ENCODE measurements at places on chromosomes 13 and 19. TPM values are rescaled to one million over a fixed set of nuclear protein-coding genes. Genes with fewer than 3 reads are reported as not detected.

DNA sequence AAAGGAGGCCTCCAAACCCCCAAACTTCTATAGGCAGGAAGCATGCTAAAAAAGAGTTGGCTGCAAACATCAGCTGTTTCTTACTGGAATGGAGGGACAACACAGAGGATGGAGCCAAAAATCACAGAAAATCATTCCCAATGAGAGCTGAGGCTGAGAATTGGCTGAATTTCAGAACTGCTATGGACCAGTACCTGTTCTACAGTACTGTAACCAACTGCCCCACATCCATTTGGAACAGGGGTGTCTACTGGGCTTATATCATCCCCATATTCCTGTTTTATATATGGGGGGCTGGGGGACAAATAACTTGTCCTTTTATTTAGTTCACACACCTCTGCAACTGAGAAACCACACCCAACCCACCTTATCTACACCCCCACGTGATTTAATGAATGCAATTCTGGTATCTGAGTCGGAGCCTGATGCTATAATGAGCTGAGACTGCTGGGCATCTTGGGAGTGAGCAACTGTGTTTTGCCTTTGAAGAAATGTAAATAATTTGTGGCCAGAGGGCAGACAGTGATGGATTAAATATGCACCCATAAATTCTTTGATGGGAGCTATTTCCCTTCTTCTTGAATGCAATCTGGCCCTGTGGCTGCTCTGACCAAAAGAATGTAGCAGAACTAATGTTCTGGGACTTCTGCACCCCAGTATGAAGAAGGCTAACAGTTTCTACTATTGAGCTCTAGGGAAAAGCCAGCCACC, 82.6 kb downstream of the TBC1D4 start:
- DNase-seq: no peak

Gene ITGBL1
- 74.1 TPM for total RNA-seq

DNA sequence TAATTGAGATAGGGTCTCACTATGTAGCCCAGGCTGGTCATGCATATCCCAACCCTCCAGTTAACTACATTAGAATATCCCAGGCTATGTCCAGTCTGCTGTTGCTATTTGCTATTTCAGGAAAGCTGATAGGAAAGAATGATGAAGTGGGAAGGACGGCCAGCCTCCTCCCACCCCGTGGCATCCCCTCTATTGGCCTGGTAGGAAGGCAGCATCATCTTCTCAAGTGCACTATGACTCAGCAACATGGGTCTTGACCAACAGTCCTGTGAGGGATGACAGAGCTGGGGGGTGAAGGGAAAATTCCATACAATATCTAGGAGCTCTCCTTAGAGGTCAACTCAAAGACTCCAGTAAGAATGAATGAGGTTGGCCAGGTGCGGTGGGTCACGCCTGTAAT, 48.0 kb upstream of the ABCC4 start:
- no peak for DNase-seq

DNA sequence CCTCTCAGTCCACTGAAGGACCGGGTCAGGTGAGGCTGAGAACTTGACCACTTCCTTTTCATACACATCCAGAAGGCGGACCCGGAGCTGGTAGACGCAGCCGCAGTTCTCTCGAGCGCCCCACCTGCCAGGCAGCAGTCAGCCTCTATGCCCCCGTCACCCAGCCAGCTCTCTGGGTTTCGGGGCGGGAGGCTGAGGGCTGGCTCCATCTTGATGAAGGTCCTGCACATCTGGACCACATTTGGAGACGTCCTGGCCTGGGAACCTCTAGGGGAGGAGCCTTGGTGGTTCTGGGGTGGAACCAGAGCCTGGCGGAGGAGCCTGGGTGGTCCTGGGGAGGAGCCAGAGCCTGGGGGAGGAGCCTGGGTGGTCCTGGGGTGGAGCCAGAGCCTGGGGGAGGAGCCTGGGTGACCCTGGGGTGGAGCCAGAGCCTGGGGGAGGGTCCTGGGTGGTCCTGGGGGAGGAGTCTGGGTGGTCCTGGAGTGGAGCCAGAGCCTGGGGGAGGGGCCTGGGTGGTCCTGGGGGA, 14.3 kb downstream of the MRPS12 start:
- no peak for DNase-seq

- DNase-seq: no peak
Measured at GRCh38 chr13:49908637-49909036, 27.5 kb downstream of the SPRYD7 start.

GRCh38 chr13:20190481-20191310, 2.0 kb downstream of the GJB2 start:
- DNase-seq: no peak

GRCh38 chr19:29675650-29676186, 10.5 kb downstream of the PLEKHF1 start:
- peak; percentile 53 for DNase-seq

- DNase-seq: no peak
Measured at GRCh38 chr13:46480131-46480530, 72.8 kb upstream of the LRCH1 start.

Gene CFAP97D2
- not detected for total RNA-seq

Gene ZNF416
- 6.4 TPM for total RNA-seq

GRCh38 chr13:75968103-75968838, 332.1 kb downstream of the LMO7 start:
- no peak for DNase-seq

- no peak for DNase-seq
Measured at GRCh38 chr13:31923134-31923763, 108.3 kb upstream of the FRY start.

- peak; percentile 37 for DNase-seq
Measured at GRCh38 chr13:110593430-110594130, 21.8 kb upstream of the NAXD start.

DNA sequence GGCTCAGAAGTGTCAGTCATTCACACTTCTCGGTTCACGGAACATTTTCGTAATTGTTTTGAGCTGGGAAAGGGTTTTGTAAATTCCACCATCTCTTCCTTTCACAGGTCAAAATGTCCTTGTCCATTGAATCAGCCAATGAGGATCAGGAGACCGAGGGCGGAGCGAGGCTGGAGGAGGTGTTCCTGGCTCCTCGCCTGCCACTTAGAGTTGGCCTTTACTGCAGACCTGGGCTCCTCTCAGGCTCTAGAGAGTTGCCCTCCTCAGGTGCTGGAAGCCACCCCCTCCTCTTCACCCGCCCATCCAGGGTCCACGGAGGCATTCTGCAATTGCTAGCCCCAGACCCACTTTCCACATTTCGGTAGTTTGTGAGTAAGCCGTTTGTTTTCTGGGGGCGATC, 370.4 kb downstream of the IRS2 start:
- DNase-seq: no peak
